ENCODE measurements at places on chromosomes 5 and 9. TPM values are rescaled to one million over a fixed set of nuclear protein-coding genes. Genes with fewer than 3 reads are reported as not detected.

DNA sequence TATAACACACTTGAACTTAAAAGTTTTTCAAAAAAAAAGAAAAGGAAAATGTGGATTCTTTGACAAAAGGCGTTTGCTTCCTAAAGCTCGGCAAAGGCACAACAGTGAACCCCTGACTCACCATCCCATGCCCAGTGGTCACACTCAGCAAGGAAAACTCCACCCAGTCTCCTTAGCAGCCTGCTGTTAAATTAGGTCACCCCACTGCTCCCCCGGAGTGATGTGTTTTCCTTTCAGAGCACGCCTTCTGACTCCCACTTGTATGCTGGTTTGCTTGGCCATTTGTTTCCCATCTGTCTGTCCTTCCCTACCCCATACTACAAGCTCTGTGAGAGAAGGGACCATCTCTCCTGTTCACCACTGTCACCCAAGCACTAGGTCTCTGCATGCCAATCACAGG lies 23.8 kb downstream of the RETREG1 start:
- H3K4me1 ChIP-seq: no peaks in the 10 kb centered on the region
- no peak for DNase-seq
- no peak overlapping the region for H3K4me3 ChIP-seq
- no peak overlapping the region for H3K27ac ChIP-seq
- H3K36me3 ChIP-seq: no peaks in the 10 kb centered on the region

GRCh38 chr5:173201636-173202265 lies 33.3 kb downstream of the NKX2-5 start:
- DNase-seq: no peak
- H3K4me1 ChIP-seq: no peaks in the 10 kb centered on the region
- no peak overlapping the region for H3K4me3 ChIP-seq

GRCh38 chr5:91367908-91368648 lies 15.0 kb downstream of the ARRDC3 start:
- H3K4me1 ChIP-seq: peaks cover 39% of the 10 kb centered on the region
- H3K4me3 ChIP-seq: no peak overlapping the region
- peaks cover 59% of the 10 kb centered on the region for H3K36me3 ChIP-seq
- DNase-seq: no peak
- no peaks in the 10 kb centered on the region for H3K27me3 ChIP-seq

The WDR31 gene
- 4.4 TPM for total RNA-seq

Measured in left lung (tissue), 14 donors.